ENCODE measurements at places on chromosomes 3 and 15.

- DNase-seq = no peak
- no peaks in the 10 kb centered on the region for H3K27me3 ChIP-seq
- peaks cover 3% of the 10 kb centered on the region for H3K36me3 ChIP-seq
- H3K27ac ChIP-seq = no peak overlapping the region
Observed at GRCh38 chr3:105715372-105715771, 153.4 kb downstream of the CBLB start.

DNA sequence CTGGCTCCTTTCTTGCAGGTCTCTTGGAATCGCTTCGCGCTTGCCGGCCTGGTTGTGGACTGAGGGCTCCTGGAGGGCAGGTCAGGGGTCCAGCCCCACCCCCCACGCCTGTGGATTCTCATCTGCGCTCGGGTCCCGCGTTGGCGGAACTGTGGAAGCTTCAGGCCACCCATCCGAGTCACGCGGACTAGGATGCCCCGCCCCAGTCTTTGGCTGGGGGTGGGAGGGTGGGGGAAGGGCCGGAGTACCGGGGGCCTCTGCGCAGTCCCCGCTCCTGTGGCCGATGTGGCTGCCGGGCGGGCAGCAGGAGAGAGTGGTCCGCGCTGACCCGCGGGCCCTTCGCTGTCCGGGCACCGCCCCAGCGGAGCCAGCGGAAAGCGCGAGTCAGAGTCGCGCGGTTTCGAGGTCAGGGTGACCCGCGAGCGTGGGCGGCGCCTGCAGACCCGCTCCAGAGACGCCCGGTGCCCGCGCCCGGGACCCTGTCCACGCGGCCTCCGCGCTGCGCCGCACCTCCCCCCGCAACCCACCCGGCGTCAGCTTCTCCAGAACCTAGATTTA is 114.2 kb downstream of the KLF13 start:
- no peaks in the 10 kb centered on the region for H3K36me3 ChIP-seq
- H3K4me3 ChIP-seq = no peak overlapping the region
- no peaks in the 10 kb centered on the region for H3K4me1 ChIP-seq
- peaks cover 2% of the 10 kb centered on the region for H3K27me3 ChIP-seq
- peak; percentile 20 for DNase-seq

DNA sequence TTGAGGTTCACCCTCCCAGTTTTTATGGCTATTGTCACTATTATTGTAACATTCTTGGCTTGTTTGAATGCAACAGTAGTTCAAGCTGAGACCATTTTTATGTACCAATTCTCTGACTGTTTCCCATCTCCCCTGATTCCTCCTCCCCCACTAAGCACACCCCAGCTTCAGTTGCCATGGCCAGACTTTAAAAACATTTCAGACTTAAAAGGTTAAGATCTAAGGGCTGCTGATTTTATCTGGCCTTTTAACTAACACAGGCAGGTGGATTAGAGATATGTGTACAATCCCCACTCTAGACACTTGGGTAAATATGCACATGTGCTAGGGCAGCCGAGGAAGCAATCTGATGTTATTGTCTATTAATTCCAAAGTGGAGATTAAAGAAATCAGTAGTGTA is 386.3 kb upstream of the NR2F2 start:
- no peak for DNase-seq
- H3K4me3 ChIP-seq = no peak overlapping the region
- H3K4me1 ChIP-seq = peaks cover 7% of the 10 kb centered on the region
- H3K36me3 ChIP-seq = no peaks in the 10 kb centered on the region
- H3K27me3 ChIP-seq = no peaks in the 10 kb centered on the region

DNA sequence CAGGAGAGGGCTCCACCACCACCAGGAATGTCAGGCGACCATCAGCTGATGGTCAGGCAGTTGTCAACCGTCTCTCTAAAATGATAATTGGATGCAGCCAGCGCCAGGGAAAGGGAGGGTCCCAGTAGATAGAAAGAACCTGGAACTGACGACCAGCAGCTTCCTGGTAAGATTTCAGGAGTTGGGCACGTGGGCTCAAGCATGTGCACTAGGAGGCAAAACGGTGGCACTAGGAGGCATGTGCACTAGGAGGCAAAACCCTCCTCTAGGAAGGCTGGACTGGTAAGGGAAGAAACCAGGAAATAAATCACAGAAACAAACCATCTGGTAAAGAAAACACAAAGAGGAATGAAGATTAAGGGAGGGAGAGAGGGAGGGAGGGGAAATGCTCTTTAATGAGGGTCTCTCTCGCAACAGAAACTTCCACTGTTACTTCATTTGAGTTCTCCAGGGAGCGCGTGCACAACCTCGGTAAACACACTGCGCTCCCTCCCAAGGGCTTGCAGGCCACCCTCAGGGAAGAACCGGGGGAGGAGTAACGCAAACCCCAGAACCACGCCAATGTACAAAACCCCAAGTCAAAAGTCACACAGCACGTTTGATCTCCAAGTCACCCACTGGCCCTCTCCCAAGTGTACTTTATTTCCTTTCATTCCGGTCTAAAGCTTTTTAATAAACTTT is 116.7 kb downstream of the XXYLT1 start:
- H3K27me3 ChIP-seq = no peaks in the 10 kb centered on the region
- H3K4me3 ChIP-seq = no peak overlapping the region
- DNase-seq = no peak
- peaks cover 51% of the 10 kb centered on the region for H3K4me1 ChIP-seq
- H3K36me3 ChIP-seq = peaks cover 19% of the 10 kb centered on the region
- no peak overlapping the region for H3K27ac ChIP-seq

GRCh38 chr3:67685499-67685898 is 31.1 kb upstream of the SUCLG2 start:
- no peak overlapping the region for H3K4me3 ChIP-seq
- H3K4me1 ChIP-seq = no peaks in the 10 kb centered on the region
- no peaks in the 10 kb centered on the region for H3K27me3 ChIP-seq
- H3K36me3 ChIP-seq = no peaks in the 10 kb centered on the region
- no peak overlapping the region for H3K27ac ChIP-seq

GRCh38 chr3:195699388-195699771 is 21.4 kb upstream of the MUC20 start:
- H3K4me1 ChIP-seq = peaks cover 16% of the 10 kb centered on the region
- H3K36me3 ChIP-seq = peaks cover under 1% of the 10 kb centered on the region
- no peaks in the 10 kb centered on the region for H3K27me3 ChIP-seq
- no peak overlapping the region for H3K27ac ChIP-seq
- H3K4me3 ChIP-seq = no peak overlapping the region

GRCh38 chr3:100189444-100189964 is 71.3 kb upstream of the TBC1D23 start:
- no peak overlapping the region for H3K4me3 ChIP-seq
- H3K36me3 ChIP-seq = no peaks in the 10 kb centered on the region
- no peak for DNase-seq
- no peaks in the 10 kb centered on the region for H3K4me1 ChIP-seq

GRCh38 chr3:136187868-136188267 is 8.3 kb downstream of the MSL2 start:
- DNase-seq = no peak
- H3K4me1 ChIP-seq = peaks cover 4% of the 10 kb centered on the region
- H3K36me3 ChIP-seq = no peaks in the 10 kb centered on the region
- no peaks in the 10 kb centered on the region for H3K27me3 ChIP-seq

DNA sequence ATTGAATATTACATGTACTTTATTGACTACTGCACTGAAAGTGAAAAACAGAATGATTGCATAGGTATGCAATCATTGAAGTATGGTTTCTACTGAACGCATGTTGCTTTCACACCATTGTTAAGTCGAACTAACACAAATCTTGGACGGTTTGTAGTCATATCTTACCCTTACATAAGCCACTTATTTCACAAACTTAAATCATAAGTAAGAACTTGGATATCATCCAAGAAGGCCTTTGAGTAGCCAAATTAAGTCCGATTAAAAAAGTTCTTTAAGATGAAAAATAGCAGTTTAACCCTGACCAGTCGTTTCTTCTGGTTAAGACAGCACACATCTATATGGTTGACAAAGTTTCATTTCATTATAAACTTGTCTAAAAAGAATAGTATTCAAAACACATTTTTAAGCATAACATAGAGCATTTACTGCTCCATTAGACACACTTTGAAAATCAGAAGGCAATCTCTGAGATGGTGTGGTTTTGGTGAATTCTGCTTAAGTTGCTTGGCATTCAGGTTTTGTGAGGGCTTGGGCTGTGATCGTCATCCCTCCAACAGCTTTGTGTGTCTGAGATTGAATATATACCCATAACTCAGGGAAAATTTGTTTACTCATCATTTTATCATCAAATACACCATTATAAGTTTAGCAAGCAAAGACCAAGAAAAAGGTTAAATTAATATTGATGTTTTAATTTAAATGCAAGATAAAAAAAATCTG is 92.2 kb downstream of the NFKBIZ start:
- no peak overlapping the region for H3K27ac ChIP-seq
- H3K4me3 ChIP-seq = no peak overlapping the region
- H3K36me3 ChIP-seq = no peaks in the 10 kb centered on the region
- no peak for DNase-seq
